Ascending aorta (tissue), 2 donors: ENCODE measurements at places on chromosomes 5 and 9.

DNA sequence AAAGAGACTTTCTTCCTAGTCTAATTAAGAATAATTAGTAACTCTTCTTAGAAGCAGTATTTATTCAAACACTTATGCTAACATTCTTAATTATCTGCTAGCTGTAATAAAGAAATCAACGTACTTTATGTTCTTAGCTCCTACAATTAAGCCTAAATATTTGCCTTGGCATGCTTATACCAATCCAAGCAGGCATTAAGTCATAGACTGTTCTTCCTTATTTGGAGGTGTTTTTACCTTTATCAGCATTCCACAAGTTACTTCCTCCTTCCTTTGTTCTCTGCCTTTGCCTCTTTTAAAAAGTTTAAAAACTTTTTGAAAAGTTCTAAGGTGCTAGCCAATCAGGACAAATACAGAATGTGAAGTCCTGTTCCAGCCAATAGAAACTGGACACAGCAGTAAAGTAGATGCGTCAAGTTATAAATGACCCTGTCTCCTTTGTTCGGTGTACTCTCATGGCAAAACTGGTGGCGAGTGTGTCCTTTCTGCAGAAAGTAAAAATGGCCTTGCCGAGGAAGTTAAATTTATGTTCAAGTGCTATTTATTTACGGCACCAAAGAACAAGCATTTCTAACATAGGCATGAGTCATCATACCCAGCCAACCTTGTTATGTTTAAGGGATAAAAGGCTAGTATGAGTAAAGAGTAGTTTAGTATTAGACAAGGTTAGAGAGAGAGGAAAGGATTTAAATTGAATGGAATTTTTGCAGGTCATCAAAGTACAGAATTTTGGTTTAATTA is 58.6 kb downstream of the GPBP1 start:
- H3K4me3 ChIP-seq: no peak overlapping the region
- no peaks in the 10 kb centered on the region for H3K4me1 ChIP-seq
- H3K36me3 ChIP-seq: peaks cover 12% of the 10 kb centered on the region
- H3K27ac ChIP-seq: peak overlapping the region; percentile 0
- DNase-seq: no peak

DNA sequence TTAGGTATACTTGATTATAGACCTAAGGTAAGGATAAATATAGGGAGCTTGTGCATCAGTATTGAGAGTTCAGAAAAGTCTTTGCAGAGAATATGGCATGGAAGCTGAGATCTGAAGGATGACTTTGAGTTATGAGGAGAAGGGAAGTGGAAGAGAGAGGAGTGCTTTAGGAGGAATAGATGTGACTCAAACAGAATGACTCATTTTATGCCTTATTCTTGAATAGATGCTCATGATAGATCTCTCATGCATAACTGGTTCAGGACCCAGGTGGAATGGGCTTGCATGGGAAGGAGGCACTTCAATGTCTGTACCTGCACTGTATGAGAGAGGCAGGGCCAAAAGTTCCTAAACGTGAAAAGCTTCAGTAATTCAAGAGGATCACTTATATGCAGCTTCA is 103.3 kb downstream of the CWC27 start:
- H3K4me3 ChIP-seq: no peak overlapping the region
- no peaks in the 10 kb centered on the region for H3K27me3 ChIP-seq
- no peaks in the 10 kb centered on the region for H3K36me3 ChIP-seq
- DNase-seq: no peak

GRCh38 chr5:181160-181559 is 10.1 kb upstream of the LRRC14B start:
- H3K27ac ChIP-seq: no peak overlapping the region
- no peaks in the 10 kb centered on the region for H3K36me3 ChIP-seq
- H3K4me3 ChIP-seq: no peak overlapping the region
- H3K27me3 ChIP-seq: no peaks in the 10 kb centered on the region
- no peak for DNase-seq
- H3K4me1 ChIP-seq: no peaks in the 10 kb centered on the region

- H3K36me3 ChIP-seq: no peaks in the 10 kb centered on the region
- H3K27ac ChIP-seq: peak overlapping the region; percentile 94
- peak overlapping the region; percentile 72 for H3K4me3 ChIP-seq
- no peaks in the 10 kb centered on the region for H3K27me3 ChIP-seq
Measured at GRCh38 chr5:72109625-72110024, 2.4 kb downstream of the MAP1B start.

GRCh38 chr9:36282275-36282674 is 24.0 kb upstream of the GNE start:
- H3K4me1 ChIP-seq: no peaks in the 10 kb centered on the region
- H3K4me3 ChIP-seq: no peak overlapping the region
- H3K36me3 ChIP-seq: no peaks in the 10 kb centered on the region
- no peak overlapping the region for H3K27ac ChIP-seq
- no peak for DNase-seq

DNA sequence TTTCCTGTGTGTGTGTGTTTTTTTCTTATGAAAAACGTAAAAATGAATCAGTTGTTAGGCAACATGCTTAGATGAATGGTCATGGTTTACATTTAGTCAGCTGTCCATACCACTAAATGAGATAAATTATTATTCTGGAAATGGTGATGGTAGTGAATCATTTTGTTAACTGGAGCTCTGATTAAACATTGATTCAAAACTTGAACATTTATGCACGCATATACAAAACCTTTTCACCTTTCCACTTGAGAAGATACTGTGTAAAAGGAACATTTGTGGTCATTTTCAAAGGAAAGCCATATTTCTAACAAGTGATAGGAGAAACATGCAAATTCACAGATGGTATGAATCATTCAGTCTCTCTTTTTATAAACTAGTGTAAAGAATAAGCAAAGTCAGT is 162.0 kb downstream of the SLC25A46 start:
- no peak overlapping the region for H3K4me3 ChIP-seq
- no peaks in the 10 kb centered on the region for H3K36me3 ChIP-seq

- no peak for DNase-seq
- H3K4me1 ChIP-seq: no peaks in the 10 kb centered on the region
- H3K4me3 ChIP-seq: no peak overlapping the region
Measured at GRCh38 chr5:179895861-179896260, 11.8 kb downstream of the TBC1D9B start.

GRCh38 chr5:180810959-180811622 is 8.5 kb upstream of the MGAT1 start:
- H3K4me1 ChIP-seq: peaks cover 38% of the 10 kb centered on the region
- H3K27ac ChIP-seq: peak overlapping the region; percentile 93
- no peaks in the 10 kb centered on the region for H3K27me3 ChIP-seq
- H3K4me3 ChIP-seq: peak overlapping the region; percentile 76
- no peaks in the 10 kb centered on the region for H3K36me3 ChIP-seq

DNA sequence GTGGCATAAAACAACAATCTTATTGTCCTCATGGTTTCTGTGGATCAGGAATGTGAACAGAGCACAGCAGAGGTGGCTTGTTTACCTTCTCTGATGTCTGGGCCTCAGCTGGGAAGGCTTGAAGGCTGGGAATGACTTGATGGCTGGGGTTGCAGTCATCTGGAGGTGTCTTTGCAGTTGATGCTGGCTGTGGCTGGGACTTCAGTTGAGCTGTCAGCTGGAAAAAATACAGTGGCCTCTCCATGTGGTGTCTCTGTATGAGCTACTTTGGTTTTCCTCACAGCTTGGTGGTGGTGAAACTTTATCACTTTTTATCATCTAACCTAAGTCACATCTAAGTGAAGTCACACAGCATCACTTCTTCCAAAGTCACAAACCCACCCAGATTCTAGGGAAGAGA is 24.7 kb upstream of the STX17 start:
- no peak overlapping the region for H3K27ac ChIP-seq
- no peak overlapping the region for H3K4me3 ChIP-seq
- no peaks in the 10 kb centered on the region for H3K27me3 ChIP-seq

GRCh38 chr5:36373527-36374086 is 71.9 kb upstream of the RANBP3L start:
- H3K27ac ChIP-seq: no peak overlapping the region
- no peaks in the 10 kb centered on the region for H3K4me1 ChIP-seq
- H3K36me3 ChIP-seq: no peaks in the 10 kb centered on the region
- no peak overlapping the region for H3K4me3 ChIP-seq
- H3K27me3 ChIP-seq: no peaks in the 10 kb centered on the region
- DNase-seq: peak; percentile 72

GRCh38 chr5:120771202-120771601 is 307.1 kb downstream of the PRR16 start:
- no peaks in the 10 kb centered on the region for H3K4me1 ChIP-seq
- H3K27me3 ChIP-seq: no peaks in the 10 kb centered on the region
- H3K4me3 ChIP-seq: no peak overlapping the region
- DNase-seq: no peak
- no peaks in the 10 kb centered on the region for H3K36me3 ChIP-seq

DNA sequence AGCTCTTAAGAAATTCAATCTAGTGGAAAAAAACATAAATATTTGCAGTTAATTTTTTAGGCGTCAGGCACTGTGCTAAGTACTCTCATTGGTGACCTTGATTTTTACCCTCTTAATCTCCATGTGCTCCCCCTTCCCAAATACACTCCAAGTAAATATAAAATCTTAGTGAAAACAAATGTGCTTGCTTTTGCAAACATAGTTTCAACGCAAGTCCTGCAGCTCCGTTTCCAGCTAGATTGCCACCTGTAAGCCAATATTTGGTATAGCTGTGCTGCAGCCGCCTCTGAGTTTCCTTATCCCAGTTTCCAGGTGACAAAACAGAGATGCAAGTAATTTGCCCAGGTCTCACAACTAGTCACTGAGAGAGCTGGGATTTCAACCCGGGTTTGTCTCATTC is 1.9 kb upstream of the MTMR12 start:
- H3K4me1 ChIP-seq: peaks cover 8% of the 10 kb centered on the region
- H3K36me3 ChIP-seq: no peaks in the 10 kb centered on the region

- H3K27ac ChIP-seq: no peak overlapping the region
- no peaks in the 10 kb centered on the region for H3K4me1 ChIP-seq
- no peak overlapping the region for H3K4me3 ChIP-seq
Measured at GRCh38 chr5:31556461-31556860, 24.4 kb downstream of the C5orf22 start.
